ENCODE measurements at places on chromosomes 16 and 17. TPM values are rescaled to one million over a fixed set of nuclear protein-coding genes. Genes with fewer than 3 reads are reported as not detected.

ELOB gene
- 262 TPM for total RNA-seq

LHX1 gene
- total RNA-seq = 17.1 TPM

ZNF594 gene
- total RNA-seq = 4.5 TPM

CCL5 gene
- total RNA-seq = 14.4 TPM

DPEP2 gene
- total RNA-seq = not detected

DNA sequence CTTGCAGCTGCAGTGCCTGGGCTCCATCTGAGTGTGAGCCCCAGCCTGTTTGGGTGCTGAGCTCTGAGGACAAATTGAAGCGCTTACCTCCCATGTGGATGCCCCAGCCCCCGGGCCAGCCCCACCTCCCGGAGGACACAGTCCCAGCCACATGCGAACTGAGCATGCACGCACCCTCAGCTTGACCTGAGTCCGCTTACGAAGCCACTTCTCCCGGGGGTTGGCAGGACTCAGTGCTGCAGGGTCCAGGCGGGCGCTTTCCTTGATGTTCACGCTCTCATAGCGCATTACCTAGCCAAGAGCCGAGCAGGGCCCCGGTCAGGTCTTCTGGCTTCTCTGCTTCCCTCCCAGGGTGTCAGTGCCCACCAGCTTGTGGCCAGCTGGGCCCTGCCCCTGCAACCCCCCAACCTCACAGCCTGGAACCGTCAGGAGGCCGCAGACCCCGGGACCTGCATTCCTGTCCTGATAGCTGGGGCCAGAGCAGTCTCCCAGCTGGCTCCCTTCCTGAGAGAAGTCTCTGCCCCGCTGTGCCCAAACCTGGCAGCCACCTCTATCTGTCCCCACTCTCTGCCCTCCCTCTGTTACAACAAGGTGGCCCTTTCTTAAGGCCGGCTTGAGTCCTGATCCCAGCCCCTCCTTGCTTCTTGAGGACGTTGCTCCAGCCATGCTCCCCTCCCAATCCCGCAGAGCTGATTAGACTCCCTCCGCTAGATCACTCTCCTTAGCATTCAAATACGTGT is 24.0 kb downstream of the PIMREG start:
- DNase-seq = no peak

DNA sequence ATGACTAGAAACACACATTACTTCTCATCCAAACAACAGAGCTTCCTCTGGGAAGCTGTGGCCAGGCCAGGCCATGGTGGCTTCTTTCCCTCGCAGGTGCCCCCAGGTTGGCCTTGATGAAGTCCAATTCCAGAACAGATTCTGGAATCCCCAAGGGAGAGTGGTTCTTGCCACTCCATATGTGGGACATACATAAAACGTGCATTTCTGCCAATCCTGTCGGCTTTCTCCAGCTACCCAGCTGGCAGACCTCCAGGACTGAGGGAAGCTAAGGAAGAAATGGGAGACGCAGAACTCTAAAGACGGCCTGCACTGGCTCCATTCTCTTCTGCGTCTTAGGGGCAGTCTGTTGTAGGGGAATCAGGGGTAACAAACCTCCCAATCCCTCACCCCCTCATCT is 219.2 kb upstream of the CDH5 start:
- no peak for DNase-seq

DNA sequence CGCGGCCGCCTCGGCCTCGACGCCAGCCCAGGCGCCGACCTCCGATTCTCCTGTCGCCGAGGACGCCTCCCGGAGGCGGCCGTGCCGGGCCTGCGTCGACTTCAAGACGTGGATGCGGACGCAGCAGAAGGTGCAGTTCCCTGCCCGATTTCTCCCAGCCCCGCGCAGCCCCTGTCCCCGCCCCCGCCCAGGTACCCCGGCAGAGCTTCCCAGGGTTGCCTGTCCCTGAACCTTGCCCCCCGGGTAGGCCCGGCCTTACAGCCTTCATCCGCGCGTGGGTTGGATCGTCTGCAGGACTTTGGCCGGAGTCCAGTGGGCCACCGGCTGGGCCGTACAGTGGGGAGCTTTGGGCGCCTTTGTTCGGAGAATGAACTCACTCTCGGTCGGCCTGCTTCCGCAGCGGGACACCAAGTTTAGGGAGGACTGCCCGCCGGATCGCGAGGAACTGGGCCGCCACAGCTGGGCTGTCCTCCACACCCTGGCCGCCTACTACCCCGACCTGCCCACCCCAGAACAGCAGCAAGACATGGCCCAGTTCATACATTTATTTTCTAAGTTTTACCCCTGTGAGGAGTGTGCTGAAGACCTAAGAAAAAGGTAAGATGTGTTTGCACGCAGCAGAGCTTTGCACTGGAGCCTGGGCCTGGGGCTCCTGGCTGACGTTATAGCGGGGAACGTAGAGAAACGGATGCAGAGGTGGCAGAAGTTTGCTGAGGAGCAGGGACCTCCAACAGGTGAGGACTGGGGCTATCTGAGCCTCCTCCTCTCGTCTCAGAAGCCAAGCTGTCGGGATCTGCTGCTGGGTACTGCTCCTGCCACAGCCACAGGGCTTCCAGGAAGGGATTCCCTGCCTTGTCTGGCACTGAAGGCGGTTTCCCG is 593 bp downstream of the GFER start:
- no peak for DNase-seq

DNA sequence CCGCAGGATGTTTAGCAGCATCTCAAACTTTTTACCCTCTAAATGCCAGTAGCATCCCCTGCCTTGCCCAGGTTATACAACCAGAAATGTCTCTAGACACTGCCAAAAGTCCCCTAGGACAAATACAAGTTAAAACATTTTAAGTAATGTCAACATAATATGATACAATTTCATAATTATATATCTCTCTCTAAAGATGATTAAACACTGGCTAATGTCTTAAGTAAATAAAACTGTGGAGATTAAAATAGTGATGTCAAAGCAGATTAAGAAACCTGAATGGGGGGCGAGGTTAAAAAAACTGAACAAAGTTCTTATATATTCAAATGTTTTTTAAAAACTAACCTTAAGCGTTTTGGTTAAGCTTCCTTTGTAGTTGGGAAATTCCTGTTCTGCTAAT is 62.1 kb downstream of the CFDP1 start:
- no peak for DNase-seq

DNA sequence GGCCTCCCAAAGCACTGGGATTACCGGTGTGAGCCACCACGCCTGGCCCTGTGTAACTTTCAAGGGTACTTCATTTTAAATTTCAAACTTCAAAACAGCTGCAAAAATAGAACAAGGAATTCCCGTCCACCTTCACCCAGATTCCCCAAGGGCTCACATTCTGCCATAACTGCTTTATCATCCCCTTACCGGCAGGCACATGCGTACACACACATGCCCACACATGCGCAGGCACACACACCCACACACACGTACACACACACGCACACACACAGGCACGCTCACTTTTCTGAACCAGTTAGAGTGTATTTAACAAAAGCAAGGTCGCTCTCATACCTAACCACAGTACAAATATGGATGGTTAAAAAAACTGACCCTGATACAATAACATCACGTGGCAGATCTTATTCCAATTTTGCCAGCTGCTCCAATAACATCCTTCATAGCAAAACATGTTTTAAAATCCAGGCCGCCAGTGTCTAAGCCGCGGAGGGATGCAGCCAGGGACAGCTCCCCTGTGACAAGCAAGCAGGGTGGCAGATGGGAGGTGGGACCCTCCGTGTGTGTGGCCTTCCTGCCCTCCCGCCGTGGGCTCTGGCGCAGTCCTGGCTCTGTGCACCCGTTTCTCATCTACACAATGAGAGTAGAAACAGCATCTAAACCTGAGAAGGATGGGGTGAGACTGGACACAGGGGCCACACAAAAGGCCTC is 23.1 kb downstream of the PDIA2 start:
- no peak for DNase-seq

DNA sequence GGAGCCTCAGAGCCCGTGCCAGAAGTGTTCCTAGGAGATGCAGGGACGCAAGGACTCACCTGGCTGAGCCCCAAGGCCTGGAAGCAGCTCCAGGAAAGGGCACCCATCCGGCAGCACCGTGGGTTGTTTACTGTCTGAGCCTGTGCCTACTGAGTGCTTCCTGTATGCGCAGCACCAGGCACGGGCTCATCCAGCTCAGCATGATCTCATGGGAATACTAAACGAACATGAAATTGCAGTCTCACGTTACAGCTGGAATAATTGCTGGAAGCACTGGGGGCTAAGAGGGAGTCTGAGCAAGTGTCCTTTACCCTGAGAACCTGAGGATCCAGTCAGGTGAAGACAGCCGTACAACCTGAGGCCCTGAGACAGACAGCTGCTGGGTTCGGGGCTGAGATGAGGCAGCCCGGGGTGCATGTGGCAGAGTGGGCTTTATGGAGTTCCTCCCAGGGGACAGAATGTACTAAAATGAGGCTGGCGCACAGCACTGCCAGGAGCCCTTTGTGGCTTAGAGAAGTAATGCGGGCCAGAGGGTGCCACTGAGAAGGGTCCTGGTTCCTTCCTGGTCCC is 5.4 kb downstream of the CTRL start:
- peak; percentile 50 for DNase-seq

DNA sequence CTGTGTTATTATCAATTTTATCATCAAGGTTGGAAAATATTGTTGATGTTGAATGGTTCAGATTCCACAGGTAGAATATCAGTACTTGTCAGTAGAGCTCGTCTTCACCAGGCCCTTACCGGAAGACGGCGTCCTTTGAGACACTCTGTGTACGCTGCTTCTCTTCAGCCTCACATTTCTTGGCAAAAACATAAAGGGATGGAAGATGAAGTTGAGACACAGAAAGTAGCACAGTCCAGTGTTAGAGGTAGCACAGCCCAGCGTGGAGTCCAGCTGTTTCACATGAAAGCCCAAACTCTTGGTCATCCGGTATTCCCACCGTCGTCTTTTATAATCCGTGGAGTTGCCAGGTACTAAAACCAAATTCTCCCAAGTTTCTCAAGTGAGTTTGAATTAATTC is 30.4 kb downstream of the ATP2C2 start:
- no peak for DNase-seq

DNA sequence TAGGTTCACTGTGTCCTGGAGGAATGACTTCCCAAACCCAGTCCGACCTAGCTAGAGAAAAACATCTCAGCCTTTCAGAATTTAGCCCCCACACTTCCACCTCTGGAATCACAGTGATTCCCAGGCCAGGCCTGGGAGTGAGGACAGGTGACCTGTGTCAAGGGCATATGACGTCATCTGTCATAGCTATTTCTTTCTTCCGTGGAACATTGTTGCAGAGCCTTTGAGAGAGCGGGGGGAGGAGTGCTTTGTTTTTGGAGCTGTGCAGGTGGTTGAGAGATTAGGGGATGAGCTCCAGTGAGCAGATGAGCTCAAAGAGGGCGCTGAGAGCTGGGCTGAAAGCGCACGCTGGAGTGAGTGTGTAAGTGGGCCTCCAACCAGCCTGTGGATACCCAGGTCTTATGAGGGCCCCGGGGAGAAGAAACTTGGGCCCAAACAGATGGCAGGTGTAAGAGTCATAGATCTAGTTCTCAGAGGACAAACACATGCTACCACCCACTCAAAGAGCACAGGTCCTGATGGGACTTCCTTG is 344.8 kb downstream of the SNX29 start:
- DNase-seq = no peak

DNA sequence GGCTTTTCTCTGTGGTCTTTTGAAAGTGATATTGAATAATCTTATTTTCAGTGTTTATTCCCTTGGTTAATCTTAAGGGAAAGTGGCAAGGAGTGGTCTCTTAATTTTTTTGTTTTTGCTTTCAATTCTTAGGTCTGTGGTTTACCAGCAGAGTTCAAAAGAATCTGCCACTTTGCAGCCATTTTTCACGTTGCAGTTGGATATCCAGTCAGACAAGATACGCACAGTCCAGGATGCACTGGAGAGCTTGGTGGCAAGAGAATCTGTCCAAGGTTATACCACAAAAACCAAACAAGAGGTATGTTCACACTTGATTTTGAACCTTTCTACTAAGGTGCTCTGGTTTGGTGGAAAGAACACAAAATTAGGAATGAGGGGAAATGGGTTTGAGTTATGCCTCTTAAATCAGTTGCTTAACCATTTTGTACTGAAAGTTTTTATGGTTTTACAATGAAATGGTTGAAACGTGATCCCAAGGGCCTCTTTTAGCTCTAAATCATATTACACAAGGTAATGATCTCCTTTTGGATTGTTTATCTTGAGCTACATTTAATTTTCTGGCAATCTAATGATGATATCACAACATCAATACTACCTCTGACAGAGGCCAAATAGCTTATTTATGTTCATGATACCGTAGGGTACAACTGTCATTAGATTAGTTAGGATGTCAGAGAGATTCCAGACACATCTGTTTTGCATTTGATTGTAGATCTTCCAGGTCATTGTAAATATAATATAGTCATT is 51.6 kb upstream of the CRISPLD2 start:
- DNase-seq = no peak

DNA sequence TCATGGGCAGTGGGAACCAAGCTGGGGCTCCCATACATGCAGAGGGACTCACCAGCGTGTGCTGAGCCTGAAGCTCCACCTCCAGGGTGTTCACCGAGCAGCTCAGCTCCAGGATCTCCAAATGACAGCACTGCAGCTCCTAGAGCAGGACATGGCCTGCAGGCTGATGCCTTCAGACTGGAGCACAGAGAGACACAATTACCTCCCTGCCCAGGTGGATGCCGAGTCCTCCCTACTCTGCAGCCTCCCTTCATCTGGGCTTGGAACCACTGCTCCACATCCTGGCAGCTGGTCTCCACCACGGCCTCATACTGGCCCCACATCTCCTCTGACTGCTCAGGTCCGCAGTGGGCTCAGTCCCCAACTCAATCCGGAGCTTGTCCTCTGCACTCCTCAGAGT is 8.2 kb upstream of the KRT38 start:
- DNase-seq = no peak

DNA sequence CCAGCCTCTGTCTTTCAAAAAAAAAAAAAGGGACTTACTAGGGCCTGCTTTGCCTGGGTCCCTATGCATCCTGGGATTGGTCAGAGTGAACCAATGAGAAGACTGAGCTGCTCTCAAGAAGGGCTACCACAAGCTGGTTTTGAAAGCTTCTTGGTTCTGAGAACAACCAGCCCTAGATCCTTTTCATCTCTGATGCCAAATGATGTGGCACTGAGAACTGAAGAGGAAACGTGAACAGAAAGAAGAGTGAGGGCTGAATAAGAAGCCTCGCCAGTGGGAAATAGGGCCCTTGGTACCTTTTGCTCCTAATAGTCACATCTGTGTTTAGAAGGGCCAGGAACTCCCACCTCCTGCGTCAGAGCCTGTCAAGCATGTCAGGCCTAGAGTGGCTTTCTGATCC is 10.7 kb downstream of the TACO1 start:
- DNase-seq = no peak

- peak; percentile 7 for DNase-seq
Observed at GRCh38 chr17:63772801-63773271, 561 bp downstream of the CCDC47 start.

GRCh38 chr16:3074860-3075522 is 9.6 kb downstream of the IL32 start:
- DNase-seq = no peak

DNA sequence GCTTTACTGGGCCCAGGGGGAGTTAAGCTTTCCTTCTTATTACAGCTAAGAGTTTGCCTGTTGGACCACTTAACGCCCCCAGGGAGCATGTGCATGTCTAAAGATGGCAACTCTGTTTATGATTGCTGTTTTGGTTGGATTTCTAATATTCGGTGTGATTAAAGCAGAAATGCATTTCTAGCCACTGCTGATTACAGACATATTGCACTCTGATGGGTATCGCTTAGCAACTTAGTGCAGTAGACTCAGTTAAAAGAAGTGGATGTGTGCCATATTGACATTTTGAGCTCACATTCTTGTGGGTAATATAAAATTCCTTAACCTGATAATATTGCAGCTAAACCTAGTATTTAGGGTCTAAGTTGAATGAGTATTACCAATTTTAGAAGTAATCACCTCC is 4.2 kb downstream of the NF1 start:
- no peak for DNase-seq

GRCh38 chr16:49061137-49061714 is 220.4 kb downstream of the CBLN1 start:
- DNase-seq = no peak

GRCh38 chr16:1348441-1348840 is 3.2 kb downstream of the TSR3 start:
- DNase-seq = no peak
